BE2C (cell line): ENCODE measurements at places on chromosomes 5 and 9.

DNA sequence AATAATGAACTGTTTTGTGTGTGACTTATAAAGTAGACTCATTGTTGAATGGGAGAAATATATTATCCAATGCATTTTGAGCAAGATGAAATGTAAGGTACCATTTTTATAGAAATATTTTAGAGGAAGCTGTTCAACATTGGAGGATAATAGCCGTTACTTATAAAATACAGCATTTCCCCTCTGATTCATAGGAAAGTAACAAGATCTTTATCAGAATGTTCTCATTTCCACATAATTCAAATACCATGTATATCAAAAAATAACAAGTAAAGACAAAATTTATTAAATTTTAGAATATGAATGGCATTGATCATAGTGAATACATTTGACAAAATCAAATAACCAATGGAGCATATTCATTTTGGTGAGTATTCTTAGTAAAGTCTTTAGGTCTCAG lies 346.7 kb upstream of the PTGER4 start:
- no peak for DNase-seq

DNA sequence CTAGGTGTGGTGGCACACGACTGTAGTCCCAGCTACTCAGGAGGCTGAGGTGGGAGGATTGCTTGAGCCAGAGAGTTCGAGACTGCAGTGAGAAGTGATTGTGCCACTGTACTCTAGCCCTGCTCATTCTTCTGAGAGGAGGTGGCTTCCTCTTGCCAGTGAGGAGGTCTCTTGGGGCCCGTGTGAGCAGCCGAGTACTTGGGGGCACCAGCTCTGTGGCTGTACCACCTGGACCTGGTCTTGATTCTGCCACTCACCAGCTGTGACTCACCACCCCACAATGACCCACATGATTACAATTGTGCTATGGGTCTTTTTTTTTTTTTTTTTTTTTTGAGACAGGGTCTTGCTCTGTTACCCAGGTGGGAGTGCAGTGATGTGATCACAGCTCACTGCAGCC lies 18.0 kb upstream of the CRB2 start:
- DNase-seq = no peak

GRCh38 chr5:10632110-10632761 lies 68.4 kb downstream of the ANKRD33B start:
- no peak for DNase-seq

DNA sequence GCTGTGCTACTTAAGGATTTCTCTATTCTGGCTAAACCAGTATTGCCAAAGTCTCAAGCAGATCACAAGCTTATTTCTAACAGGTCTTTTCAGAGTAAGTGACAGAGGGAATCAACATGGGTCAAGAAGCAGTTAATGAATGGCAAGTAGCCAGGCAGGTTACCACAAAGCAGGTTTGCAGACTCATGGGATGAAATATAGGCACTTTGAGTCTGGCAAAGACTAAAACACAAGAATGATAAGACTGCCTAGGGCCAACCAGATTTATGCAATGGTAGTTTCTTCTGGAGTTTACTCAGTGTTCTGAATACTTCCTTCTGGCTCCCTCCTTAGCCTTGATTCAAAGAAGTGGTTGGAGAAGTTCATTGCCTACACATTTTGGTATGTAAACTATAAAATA lies 3.6 kb downstream of the HMGCS1 start:
- DNase-seq = no peak

DNA sequence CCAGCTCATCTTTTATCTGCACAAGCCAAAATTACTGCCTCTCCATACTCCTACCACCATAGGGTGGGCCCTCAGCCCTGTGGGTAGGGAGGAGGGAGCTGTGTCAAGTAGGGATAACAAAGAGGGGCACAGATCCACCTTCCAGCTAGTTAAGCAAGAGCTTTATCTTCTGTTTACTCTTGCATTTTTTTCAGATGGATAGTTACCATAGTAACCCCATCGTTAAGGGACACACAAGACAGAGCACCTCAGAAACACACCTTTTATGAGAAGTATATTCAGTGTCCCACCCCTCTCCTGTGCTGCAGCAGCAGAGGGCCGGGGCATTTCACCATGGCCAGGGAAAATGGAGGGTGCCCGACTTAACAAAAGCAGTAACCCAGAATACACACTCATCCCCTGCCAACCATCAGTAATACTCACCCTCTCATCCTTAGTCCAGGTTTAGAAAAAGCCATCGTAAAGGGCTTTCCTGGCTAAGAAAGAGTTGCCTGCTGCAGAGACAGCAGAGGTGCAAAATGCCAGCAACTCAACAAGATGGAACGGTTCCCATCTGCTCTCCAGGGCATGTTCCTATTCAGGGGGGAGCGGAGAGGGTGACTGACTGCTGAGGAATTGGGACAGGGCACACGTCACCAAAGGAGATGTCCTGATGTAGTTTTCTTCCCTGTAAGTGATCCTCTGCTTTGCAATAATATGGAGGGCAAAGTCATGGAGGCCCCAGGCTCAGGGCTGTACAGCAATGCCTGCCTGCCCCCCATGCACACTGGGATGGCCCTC lies 25.1 kb downstream of the MACROH2A1 start:
- no peak for DNase-seq

DNA sequence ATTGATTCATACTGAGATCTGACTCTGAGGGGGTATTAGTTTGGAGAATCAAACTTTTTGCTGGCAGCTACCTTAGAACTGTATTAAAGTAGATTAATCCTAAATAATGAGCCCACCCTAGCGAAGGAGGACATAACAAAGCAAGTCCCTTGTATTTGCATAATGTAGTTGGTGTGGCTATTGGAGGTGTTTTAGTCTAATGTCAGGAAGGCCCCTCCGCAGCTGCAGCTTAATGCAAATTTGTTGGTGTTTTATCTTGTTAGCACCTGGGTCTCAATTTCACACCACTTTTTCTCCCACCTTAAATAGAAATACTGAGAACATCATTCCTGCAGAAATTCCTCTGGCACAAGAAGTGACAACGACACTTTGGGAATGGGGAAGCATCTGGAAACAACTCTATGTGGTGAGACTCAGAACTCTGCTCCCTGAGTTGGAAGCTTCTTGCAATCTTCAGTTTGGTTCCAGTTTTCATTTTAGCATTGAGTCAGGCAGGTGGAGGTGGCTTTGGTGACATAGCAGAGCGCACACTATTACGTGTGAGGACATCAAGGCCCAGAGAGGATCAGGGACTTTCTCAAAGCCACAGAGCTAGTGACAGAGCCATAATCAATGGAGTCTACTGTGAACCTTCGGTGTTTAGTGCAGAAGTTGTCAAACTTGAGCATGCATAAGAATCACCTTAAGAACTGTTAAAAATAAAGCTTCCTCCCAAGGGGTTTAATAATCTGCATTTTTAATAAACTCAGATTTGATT lies 33.9 kb downstream of the DOCK2 start:
- DNase-seq = no peak

DNA sequence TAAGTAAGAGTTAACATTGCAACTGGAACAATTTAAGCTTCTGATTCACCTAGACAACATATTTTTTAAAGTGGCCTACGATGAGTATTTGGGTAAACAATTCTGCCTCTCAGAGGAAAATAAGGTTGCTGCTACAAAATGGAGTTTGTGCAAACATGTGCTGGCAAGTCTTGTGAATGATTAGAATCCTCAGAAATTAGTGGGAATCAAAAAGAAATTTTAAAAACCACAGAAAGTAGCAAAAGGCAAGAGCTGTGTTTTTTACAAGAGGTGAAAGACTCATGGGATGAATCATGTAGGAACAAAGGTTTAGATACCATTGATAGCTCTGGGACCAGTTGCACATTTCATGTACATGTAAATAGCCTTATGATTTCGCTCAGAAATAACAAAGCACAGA lies 561.6 kb downstream of the TAF11L14 start:
- no peak for DNase-seq

DNA sequence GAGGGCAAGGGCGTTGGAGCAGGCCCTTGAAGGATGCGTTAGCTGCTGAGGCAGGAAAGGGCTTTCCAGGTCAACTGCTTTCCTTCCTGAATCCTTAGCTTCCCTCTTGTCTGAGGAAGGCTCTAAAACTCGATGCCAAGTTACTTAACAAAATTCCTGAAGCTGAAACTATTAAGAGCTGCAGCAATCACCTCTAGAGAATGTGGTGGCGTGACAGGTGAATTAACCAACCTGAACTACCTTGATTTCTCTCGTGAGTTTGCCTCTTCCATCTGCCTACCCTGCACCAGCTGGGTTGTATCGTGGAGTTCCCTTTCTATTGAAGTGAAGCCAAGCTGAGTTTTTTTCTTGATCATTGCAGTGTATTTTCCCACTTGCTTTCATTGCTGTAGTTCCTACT lies 96.1 kb downstream of the PDE8B start:
- no peak for DNase-seq

GRCh38 chr9:131884222-131884621 lies 144.3 kb upstream of the RAPGEF1 start:
- DNase-seq = no peak

DNA sequence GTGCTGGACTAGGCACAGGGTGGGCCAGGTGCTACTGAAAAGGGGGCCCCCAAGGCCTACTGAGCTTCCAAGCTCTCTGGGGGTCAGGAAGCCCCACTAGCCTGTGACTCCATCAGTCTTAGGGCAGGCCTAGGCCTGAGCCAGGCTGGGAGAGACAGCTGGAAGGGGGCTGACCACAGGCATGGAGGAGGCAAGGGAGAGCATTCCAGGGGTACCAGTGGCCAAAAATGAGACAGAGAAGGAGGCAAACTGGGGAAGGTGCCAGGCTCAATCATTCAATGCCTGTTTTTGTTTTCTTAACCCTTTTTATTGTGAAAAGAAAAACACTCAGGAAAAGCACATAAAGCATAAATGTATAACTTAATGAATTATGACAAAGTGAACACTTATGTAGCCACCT lies 26.2 kb upstream of the TCF7 start:
- no peak for DNase-seq

DNA sequence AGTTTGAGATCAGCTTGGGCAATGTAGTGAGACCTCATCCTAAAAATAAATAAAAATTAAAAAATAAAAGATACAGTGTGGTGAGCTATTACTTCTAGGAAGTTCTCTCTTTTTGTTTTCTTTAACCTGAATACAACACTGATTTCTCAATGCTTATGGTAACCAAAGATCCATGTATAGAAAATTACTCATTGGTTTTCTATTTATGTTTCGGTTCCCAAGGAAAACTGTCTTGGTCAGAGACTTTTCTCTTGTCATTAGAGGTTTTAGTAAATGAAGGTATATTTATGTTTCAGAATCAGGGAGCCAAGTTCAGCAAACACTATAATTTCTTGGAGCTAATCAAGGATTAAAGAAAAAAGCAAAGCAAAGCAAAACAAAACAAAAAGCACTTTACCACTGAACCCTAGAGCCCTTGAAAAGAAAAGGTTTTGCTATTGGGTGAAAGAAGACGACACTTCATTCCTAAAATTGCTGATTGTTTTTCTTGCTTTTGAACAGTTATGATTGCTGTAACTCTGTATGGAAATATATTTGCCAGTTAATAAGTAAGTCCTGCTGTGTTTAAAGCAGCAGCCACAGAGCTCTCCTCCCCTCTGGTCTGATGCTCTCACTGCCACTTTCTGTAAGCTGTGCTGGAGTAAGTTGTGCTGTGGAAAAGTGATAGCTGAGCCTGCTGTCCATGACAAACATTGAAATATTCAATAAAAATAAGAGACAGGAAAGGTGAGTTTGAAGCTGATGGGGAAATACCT lies 298.2 kb downstream of the CD180 start:
- DNase-seq = no peak

DNA sequence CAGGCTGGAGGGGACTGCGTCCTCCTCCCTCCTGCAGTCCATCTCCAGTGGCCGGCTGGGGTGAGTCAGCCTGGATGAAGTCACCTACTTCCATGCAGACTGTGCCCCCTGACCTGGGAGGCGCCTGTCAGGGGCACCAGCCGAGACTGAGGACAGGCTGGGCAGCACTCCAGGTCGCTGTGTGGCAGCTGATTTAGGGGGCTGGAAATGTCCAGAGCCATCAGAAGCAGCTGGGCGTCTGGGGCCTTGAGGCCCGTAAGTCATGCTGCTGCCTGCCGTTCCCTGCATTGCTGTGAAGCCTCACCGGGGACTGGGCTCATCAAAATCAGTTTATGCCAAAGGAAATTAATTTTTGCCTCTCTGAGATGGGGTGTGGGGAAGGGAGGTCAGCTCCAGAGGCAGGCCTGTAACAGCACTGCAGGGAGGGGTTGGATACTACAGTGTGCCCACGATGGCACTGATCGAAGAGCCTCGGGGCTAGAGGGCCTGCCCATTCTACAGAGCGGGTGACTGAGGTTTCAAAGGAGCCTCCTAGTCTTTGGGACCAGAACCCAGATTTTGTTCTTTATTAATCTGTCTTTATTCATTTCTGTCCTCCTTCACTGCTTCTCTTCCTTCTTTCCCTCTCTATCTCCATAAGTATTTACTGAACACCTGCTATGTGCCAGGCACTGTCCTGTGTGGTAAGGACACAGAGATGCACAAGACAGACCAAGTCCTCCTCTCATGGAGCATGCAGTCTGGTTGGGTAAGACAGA lies 70.4 kb upstream of the PSD2 start:
- DNase-seq = peak; percentile 85

DNA sequence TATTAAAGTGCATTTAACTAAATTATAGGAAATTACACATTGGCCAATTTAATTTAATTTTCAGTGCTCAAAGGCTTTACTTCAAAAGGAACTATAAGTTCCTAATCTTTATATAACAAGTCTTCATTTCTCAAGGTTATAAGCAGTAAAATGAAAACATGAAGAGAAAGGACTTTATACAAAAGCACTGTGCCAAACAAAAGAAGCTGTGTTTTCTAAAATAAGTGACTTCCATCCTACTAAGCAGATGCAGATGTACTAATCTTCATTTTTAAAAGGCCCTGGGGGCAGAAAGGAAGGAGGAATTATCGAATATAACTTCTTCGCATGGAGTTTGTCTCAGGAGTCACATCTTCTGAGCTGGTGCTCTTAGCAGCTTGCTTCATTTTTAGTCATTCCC lies 81.4 kb downstream of the SHC3 start:
- no peak for DNase-seq

DNA sequence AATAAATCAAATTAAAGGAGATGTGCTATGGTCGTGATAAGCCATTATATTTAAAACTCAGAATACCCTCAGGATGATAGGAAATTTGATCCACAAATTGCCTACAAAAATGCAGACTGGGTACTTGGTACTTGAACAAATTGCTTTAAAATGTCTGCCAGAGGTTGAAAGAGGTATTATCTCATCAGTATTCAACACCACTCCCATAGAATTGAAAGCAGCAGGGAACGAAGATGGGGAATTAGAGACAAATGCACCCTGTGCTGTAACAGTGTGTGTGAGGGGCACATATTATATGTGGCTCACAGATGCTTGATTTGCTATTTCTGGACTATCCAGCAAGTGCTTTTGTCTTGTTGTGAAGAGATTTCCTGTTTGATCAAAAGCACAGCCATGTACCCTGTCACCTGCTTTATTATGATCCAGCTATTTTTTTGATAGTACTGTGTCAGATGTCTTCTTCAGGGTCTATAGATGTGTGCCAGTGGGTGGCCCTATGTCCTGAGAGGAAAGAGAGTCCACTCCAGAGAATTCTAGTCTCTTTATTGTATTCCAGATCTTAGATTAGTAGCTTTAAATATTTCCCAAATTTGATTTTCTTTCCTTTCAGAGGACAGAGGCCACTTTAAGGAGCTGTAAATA lies 120.1 kb downstream of the XRCC4 start:
- DNase-seq = no peak

GRCh38 chr5:81848362-81848880 lies 97.5 kb upstream of the SSBP2 start:
- DNase-seq = peak; percentile 24

GRCh38 chr9:12838546-12838945 lies 63.7 kb downstream of the LURAP1L start:
- DNase-seq = no peak
